ENCODE measurements at places on chromosomes 2 and 18.

DNA sequence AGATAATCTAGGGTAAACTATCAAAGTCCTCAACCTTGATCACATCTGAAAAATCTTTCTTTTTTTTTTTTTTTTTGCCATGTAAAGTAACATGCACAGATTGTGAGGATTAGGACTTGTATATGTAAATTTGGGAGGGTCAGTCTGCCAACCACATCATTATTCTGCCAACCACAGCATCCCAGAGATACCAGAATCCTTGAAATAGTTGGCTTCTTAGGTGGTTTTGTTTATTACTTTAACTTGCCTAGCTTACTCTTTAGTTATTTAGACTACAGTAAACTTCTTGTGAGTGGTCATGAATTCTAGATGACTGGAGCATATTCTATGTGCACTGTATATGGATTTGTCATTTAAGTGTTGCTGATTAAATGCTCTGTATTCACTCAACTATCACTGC lies 242.1 kb upstream of the RBMS1 start:
- DNase-seq: no peak

GRCh38 chr18:75244351-75245313 lies 34.0 kb downstream of the TSHZ1 start:
- DNase-seq: peak; percentile 27

GRCh38 chr2:234967870-234968208 lies 16.0 kb downstream of the SH3BP4 start:
- no peak for DNase-seq

DNA sequence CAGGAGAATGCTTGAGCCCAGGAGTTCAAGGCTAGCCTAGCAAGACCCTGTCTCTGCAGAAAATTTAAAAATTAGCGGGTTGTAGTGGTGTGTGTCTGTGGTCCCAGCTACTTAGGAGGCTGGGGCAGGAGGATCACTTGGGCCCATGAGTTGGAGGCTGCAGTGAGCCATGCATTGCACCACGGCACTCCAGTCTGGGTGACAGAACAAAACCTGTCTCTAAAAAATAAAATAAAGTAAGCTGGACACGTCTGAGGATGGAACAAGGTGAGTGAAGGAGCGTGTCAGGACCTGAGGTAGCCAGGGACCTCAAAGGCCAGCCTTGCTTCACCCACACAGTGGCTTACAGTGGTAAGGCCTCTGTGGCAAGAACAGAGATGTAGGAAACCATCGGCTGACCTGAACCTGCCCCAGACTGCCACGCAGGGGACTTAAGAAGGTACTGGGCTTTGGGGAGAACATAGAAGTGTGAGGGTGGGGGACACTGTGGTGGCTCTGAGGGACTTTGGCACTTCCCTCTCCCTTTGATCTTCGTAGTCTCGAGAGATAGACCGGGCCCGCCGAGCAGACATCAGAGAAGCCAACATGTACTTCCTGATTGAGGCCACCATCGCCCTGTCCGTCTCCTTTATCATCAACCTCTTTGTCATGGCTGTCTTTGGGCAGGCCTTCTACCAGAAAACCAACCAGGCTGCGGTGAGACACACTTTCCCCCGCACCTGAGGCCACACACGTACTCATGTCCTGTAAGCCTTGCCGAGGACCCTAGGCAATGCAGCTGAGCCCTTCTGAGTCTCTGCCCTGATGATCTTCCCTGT lies 7.5 kb downstream of the SLC11A1 start:
- DNase-seq: no peak
